ENCODE measurements at places on chromosomes 5 and 9.
A peak's percentile ranks its signal among the peaks of the same experiment; 100 is the strongest.

DNA sequence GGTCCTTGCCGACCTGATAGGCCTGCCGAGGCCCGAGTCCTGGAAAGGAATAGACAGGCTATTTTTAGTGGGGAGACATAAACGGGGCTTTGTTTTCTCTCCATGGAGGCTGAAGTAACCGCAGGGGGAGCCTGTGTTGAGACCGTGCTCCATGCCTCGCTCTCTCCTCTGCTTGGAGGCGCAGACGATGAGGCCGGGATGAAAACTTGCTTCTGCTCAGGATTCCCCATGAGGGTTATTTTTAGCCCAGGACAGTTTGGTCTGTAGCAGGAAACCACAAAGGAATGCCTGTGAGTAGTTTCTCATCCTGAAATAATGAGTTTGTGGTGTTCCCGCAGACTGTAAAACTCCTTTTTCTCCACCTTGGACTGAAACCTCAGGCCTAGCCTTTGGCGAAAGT is 81.9 kb upstream of the RARS1 start:
- DNase-seq = peak; percentile 21

DNA sequence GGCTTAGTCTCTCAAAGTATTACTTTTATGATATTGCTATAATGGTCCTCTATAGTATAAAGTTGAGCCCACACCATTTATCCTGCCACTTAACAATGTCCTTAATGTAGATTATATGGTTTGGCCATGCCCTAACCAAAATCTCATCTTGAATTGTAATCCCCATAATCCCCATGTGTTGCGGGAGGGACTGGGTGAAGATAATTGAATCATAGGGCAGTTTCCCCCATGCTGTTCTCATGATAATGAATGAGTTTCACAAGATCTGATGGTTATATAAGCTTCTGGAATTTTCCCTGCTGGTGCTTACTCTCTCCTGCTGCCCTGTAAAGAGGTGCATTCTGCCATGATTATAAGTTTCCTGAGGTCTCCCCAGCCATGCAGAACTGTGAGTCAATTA is 498.8 kb downstream of the RAB3C start:
- DNase-seq = no peak

- DNase-seq = no peak
Observed at GRCh38 chr9:93523518-93524144, 52.8 kb upstream of the PHF2 start.

DNA sequence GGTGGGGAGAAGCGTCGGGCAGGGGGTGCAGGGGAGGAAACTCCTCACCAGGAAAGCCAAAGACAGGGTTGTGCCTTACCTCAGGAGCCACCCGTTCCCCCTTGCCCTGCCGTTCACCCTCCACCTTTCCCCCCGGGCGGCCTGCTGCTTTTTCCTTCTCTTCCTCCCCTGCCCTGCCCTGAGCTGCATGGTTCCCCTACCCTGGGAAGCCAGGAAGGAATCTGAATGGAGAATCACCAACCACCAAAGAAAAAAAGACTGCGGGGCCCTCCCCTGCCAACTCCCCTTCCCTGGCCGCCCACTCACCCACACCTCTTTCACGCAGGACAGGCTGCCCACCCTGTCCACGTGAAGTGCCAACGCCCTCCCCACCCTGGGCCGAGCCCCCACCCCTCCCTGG is 820 bp upstream of the NFX1 start:
- no peak for DNase-seq

- no peak for DNase-seq
Observed at GRCh38 chr5:155936520-155937406, 390.2 kb upstream of the SGCD start.

DNA sequence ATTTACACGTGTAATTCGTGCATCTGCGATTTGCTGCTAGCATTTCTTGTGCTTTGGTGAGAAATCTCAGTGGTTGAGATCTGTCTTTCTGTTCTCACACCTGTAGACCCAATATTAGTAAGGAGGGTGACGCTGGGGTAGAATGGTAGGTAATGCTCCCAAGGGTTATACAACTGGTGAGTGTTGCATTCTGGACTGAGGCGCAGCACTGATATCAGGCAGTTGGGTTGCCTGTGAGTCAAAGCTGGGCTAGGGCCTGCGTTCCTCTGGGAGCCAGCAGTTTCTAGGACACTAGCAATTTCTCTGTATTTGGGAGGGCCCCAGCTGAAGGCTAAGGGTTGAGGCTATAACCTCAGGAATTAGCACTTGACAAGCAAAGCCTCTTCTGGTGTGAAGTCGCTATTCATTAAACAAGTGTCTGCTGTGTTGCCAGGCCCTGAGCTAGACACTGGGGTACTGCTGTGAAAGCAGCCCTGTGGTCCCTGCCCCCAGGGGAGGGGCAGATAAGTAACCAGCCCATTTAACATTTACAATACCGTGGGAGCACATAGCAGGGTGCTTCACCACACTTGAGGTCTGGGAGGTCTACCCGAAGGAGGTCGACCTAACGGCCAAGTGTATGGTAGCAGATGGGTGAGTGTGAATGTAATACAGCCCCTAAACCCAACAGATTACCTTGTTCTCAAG is 28.7 kb downstream of the LARP1 start:
- no peak for DNase-seq

- no peak for DNase-seq
Observed at GRCh38 chr5:115787426-115787825, 29.0 kb downstream of the CDO1 start.

GRCh38 chr5:131462454-131462853 is 172.6 kb downstream of the RAPGEF6 start:
- no peak for DNase-seq

GRCh38 chr5:66869347-66869746 is 273.2 kb downstream of the MAST4 start:
- DNase-seq = no peak

GRCh38 chr9:123548741-123549545 is 192.9 kb downstream of the CRB2 start:
- no peak for DNase-seq

DNA sequence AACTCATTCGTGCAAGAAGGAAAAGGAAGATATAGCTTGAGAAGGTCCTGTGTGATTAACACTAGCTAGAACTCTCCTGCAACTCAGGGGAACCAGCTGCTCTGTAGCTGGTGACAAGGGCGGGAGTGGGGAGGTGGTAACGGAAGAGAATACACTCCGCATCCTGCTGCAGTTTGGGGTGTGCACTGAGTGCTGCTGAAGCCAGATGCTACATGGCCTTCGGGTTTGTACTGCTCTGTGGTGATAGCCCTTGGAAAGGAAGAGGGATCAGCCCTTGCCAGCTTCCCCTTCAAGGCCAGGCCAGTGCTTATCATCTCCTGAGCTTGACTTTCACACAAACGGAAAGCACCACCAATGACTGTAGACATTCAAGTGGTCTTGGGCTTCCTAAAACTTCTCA is 34.3 kb downstream of the FRMD3 start:
- no peak for DNase-seq

DNA sequence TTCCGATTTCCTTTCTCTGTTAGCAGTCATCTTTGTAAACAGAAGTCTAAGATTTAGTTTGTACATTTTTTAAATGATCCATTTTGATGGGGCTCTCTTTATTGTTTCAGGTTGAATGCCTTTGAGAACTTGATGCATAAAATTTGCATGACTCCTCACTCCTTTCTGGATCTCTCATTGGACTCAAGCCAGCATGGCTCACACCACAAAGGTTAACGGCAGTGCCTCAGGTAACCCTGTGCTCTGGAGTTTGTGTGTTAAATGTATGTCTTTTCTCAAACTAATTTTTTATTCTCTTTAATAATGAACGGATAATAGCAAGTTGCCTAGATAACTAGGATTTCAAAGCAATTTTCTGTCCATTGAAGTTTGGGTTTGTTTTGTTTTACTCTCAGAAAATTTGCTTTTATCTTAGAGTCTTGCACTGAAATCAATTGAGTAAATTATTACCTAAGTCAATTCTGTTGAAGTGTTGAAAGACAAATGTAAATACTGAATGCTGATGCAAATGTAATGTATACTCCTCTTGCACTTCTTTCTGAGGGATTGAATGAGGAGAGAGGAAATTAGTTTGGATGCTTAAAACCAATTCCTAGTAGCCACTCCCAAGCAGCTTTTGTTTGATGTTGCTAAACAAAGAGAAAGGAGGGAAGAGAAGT is 164.6 kb upstream of the DMRT1 start:
- no peak for DNase-seq

DNA sequence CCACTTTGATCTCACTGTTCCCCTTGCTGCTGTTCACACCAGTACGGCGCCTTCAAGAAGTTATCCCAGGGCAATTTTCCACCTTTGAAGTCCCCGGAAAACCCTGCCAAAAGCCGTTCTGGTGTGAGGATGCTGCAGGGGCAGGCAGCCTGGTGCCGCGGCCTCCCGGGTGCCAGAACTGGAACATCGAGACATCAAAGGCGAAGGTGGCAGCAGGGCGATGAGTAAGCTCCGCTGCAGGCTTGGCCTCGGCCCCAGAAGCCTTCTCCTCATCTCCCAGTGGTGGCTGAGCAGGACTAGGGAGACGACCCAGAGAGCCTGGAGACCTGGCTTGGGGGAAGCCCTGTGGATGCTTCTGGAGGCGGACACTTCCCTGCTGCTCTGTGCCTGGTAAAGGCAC is 115.3 kb upstream of the MSX2 start:
- no peak for DNase-seq
